Hematopoietic multipotent progenitor cell treated with erythropoietin and hydrocortisone succinate and interleukin-3 and kit ligand, for 17 days (in vitro differentiated cells): ENCODE measurements at places on chromosomes 2 and 18.

GRCh38 chr18:6728331-6728730 lies 1.2 kb upstream of the ARHGAP28 start:
- DNase-seq = no peak

GRCh38 chr2:199378948-199379650 lies 78.6 kb downstream of the SATB2 start:
- DNase-seq = no peak

- no peak for DNase-seq
These were observed 42.3 kb upstream of the STAT1 start for GRCh38 chr2:191056228-191056627.

GRCh38 chr2:28747714-28748113 lies 3.9 kb upstream of the PPP1CB start:
- DNase-seq = no peak

DNA sequence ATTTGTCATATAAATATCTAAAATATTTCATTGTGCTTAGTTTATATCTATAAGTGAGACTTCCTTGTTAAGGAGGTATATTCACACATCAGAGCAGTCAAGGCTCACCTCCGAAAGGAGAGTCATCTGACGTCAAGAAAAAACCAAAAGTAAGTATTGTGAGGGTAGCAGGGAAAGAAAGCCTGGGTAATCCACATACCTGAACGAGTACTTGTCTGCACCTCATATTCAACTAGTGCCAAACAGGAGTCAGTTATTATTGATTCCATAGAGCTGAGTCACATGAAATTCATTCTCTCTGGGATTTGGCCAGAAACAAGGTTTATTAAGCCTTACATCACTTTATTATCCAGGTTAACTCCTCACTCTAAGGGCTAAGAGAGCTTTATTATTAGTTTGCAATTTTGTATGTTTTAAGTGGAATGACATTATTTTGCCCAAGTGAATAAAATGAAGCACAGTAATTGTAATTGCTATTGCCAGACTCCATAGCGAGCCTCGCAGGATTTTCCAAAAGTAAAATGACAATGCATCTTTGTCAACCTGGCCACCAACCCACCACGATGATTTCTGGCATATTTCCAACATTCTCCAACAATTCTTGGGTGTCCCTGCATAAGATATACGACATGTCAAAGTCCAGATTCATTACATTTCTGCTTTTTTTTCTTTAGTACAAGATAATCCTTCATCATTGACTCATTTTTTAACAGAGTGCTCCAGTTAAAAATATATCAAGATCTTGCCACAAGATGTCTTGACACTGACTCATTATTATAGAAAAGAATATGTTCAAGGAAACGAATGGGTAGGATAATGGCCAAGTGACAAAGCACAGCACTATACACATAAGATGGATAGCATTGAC lies 1210.4 kb upstream of the ACVR2A start:
- no peak for DNase-seq

- no peak for DNase-seq
These were observed 195.4 kb upstream of the CWC22 start for GRCh38 chr2:180202467-180202951.

GRCh38 chr2:203301667-203302066 lies 26.5 kb upstream of the ABI2 start:
- DNase-seq = no peak
